ENCODE measurements at places on chromosomes 1 and 21.

DNA sequence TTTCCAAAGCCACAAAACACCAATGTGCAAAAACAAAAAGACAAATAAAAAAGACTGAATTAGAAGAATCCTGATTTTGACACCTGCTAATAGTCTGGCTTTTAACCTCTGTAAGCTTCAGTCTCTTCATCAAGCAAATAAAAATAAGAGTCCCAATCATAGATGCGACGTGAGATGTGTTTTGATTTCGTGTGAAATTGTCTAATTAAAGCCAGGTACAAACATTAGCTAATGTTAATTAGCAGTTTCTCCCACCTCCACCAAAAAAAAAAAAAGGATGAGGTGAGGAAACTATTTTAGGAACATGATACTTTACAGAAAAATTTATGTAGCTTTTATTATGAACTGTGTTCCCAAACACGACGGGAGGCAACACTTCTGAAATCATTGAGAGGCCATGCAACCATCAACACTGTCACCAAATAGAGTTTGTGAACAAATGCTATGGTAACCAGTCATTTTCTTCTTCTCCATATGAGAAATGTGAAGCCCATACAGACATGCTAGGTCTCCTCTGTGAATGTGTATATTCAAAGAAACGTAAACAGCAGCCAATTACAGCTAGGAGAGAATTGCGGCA, 6.7 kb upstream of the EVI5 start:
- DNase-seq = peak; percentile 66

DNA sequence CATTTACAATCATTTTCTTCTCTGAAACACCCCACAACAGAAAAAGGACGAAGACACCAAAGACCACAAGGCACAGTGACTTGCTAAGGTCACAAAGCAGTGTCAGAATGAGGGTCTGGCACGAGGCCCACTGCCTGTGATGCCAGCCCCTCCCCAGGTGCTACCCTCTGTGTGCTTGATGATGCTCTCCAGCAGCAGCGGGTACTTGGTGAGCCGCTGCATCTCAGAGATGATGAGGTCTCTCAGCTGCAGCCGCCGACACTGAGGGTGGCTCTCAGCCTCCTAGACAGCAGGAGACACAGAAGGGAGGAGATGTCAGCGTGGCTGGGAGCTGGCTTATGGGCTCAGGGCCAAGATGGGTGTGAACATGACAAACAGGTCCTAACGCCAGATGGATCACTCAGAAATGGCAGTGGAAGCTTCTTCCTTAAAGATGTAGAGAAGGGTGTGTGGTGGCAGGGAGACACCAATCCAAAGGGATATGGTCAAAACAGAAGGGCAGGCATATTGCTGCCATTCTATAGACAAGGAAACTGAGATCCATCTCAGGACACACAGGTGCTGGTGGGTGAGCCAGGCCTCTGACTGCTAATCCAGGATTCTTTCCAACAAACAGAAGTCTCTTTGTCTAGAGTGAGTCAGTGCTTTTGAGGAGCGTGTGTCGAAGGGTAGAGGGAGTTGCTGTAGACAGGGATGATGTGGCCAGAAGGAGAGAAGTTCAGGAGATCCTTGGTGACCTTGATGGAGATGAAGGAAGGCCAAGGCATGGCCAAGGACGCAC, 25.6 kb downstream of the LRRC71 start:
- DNase-seq = peak; percentile 21

GRCh38 chr1:200960236-200960947, 63.1 kb downstream of the KIF21B start:
- no peak for DNase-seq

DNA sequence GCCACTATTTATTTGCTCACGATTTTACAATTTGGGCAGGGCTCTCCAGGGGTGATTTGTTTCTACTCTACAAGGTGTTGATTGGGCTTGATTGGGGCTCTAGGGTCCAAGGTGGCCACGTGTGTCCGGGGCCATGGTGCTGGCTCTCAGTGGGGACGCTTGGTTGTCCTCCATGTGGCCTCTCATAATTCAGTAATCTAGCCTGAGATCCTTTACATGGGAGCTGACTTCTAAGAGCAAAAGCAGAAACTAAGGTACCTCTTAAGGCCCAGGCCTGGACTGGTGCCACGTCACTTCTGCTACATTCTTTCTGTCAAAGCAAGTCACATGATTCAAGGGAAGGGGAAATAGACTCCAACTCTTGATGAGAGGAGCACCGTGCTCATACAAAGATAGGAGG, 8.1 kb upstream of the PSRC1 start:
- no peak for DNase-seq

DNA sequence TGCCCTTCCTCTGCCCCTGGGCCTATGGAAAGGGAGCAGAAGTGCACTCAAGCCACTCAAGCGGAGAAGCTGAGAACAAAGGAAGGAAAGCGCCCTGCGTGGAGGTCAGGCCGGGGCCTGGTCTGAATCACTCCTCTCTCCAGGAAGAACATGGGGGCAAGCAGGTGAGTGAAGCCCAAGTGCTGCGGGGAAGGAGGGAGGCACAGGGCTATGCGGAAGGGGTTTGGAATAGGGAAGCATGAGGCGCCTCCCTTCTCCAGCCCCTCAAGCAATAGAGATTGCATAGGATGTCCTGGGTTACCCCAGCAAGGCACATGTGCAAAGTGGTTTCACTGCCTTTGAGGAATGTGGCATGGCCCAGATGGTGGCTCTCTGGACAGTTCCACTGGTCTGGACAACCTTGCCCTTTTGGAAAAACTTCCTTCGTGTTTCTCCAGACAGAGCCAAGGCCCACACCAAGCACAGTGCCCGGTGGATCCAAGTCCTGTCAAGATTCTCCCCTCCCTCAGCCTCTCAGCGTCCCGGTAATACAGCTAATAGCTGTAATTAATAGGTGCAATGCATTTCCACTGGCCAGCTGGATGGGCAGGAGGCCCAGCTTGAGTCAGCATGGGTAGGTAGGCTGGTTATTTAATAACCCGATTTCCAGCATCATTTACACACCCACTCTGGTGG, 13.7 kb downstream of the BLACAT1 start:
- DNase-seq = no peak

- no peak for DNase-seq
These were observed 191.8 kb upstream of the RAB4A start for GRCh38 chr1:229079016-229079595.

- peak; percentile 17 for DNase-seq
These were observed 810 bp downstream of the SLC19A1 start for GRCh38 chr21:45541221-45542039.

GRCh38 chr1:117838911-117839310, 90.5 kb downstream of the GDAP2 start:
- DNase-seq = no peak

- DNase-seq = no peak
These were observed 158.1 kb upstream of the C1orf174 start for GRCh38 chr1:4058122-4058521.

- no peak for DNase-seq
These were observed 231.7 kb upstream of the ZRANB2 start for GRCh38 chr1:71312545-71312944.

DNA sequence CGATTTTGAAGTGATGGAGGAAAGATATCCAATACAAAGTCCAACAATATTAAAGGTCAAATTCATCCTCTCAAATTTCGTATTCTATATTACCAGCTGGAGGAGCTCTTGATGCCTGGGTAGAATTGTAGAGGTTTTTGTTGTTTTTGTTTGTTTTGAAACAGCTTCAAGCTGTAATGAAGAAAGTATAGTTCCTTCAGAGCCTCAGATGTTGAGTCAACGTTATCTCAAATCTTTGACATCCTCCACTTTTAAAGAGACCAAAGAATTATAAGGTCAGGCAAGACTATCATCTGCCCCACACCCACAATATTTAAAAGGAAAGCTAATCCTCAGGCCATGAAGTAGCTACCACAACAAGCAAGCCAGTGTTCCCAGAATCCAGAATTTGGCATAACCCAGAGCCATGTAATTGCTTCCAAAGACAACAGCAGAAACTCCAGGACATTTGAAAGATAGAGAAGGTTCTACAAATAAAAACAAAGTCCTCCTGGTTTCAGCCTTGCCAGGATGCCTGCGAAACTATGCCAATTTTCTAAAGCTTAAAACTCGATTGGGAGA, 24.9 kb downstream of the VAV3 start:
- no peak for DNase-seq

DNA sequence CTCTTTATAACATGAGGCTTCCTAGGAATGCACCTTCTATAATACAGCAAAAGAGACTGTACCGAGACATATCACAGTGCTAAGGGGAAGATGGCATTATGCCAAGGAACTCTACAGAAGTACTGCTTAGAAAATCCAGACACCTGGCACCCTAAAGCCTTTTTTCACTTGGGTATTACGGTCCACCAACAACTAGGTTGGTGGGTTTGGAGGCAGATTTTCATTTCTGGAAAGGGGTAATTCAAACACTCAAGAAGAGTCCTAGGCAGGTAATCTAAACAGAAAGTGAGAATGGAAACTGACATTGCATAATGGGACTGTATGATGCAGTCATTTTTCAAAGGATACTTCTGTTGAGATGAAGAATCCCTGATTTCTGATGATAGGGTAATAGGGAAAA, 19.6 kb downstream of the SCMH1 start:
- peak; percentile 91 for DNase-seq

GRCh38 chr1:244826712-244827111, 8.7 kb upstream of the COX20 start:
- DNase-seq = no peak

- DNase-seq = peak; percentile 93
These were observed 4.8 kb downstream of the FAAP20 start for GRCh38 chr1:2189459-2190425.

DNA sequence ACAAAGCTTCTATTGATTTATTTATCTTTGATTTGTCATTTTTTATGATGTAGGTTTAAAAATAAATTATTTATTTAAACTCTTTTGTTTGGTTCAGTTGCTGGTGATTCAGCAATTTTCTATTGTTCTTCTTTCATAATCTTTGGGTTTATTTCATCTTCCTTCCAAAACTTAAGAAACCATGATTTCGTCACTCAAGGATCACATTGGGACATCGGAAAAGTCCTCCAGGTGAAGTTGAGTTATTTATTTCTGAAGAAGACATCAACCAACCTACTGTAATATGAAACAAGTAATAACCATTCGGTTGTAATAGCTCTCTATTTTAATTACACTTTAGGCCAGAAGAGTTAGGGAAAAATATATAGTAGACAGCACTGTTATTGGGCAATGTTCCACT, 23.0 kb upstream of the WLS start:
- no peak for DNase-seq

- no peak for DNase-seq
These were observed 128.2 kb downstream of the ITSN1 start for GRCh38 chr21:33770542-33770941.

DNA sequence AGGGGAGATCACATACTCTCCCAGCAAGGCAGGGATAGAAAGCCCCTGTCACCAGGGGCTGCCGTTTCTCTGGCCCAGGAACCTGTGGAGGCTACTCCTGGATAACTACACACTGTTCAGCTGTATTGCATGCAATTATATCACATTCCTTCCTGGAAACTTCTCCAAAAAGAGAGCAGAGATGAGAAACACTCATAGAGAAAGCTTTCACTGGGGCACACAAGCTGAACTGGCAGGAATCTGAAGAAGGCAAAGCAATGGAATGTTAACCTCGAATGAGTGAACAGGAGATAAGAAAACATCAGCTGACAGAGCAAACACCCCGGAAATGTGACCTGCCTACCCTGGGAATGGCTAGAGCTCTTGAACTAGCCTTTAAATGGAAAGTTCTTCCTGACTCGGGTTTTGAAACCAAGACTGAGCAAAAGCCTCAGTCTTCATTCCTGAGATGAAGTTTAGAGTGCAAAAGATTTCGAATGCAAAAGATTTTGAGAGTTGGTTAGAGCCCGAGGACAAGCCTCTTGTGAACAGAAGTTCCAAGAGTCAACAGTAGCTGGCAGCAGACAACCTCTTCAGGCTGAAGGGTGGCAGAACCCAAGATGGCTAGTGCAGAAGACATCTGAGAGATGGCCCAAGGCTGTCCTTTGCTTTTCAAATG, 32.3 kb downstream of the CCN1 start:
- DNase-seq = no peak

DNA sequence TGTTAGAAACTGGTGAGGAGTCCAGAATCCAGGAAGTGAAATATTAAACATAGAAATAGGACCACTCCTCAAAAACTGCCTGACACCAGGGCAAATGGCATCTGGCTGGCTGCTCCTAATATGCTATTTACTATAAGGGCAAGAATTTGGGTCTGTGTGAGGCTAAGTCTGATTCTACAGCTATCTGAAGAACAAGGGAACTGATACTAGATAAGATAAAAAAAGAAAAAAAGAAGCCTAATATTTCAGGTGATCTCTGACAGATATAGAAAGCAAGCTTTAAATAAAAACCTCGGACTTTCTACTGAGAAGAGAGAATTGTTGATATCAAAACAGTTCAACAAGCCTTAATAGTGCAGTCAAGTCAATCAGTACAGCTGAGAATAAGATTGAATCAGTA, 42.1 kb upstream of the VAV3 start:
- DNase-seq = no peak

DNA sequence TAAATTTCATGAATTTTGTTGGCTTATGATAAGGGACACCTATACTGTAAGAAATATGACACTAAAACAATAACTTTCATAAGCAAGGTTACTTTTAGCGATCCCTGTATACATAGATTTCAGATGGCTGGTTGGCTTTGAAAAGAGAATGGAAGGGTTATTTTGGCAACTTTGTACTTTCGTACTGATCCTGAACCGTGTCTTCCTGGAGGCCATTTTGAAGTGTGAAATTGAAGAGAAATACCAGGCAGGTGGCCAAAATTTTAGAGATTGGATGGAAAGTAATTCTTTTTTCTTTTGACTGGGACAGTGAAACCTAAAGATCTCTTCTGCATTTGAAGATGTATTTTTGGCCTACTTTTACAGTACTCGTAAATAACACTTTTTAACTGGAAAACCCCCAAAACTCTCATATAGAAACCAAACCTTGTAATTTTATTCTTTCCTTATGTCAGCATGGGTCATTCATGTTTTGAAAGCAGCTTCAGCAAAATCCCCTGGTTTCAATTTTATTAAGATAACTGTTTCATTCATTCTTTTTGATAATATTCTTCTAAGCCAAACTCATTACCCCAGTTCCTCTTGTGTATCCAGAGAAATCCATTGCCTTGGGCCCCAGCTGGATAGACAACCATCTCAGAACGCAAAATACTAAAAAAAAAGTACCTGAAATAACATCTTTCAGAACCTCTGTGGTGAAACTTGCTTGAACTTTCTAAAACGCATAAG, 38.4 kb upstream of the ZNF281 start:
- no peak for DNase-seq

- no peak for DNase-seq
These were observed 52.0 kb upstream of the COL11A1 start for GRCh38 chr1:103160281-103160680.

DNA sequence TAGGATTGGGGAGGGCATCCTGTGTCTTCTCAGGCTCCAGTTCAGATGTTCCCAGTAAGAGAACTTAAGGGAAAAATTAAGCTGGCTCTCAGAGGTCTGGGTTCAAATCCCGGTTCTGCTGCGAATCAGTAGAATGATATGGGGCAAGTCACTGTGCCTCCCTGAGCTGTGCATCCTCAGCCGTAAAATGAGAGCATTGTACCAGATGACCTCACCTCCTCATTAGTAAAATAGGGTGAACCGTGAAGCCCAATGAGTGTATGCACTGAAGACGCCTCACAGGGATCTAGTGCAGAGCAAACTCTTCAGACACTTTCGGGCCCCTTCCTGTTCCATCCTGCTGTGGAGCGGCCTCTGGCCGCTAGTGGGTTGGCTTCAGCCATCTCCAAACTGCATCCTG, 36.0 kb downstream of the SYT6 start:
- DNase-seq = no peak

GRCh38 chr1:60972841-60973364, 109.5 kb upstream of the NFIA start:
- DNase-seq = no peak

All from NCI-H1105 treated with DMSO at 0.1 percent for 48 hours (cell line).